Upper lobe of right lung (tissue), 1 donor: ENCODE measurements at places on chromosomes 12 and 14.
A peak's percentile ranks its signal among the peaks of the same experiment; 100 is the strongest.

GRCh38 chr14:104680056-104680805 is 9.2 kb upstream of the INF2 start:
- peaks cover 41% of the 10 kb centered on the region for H3K4me1 ChIP-seq
- DNase-seq = peak; percentile 63

DNA sequence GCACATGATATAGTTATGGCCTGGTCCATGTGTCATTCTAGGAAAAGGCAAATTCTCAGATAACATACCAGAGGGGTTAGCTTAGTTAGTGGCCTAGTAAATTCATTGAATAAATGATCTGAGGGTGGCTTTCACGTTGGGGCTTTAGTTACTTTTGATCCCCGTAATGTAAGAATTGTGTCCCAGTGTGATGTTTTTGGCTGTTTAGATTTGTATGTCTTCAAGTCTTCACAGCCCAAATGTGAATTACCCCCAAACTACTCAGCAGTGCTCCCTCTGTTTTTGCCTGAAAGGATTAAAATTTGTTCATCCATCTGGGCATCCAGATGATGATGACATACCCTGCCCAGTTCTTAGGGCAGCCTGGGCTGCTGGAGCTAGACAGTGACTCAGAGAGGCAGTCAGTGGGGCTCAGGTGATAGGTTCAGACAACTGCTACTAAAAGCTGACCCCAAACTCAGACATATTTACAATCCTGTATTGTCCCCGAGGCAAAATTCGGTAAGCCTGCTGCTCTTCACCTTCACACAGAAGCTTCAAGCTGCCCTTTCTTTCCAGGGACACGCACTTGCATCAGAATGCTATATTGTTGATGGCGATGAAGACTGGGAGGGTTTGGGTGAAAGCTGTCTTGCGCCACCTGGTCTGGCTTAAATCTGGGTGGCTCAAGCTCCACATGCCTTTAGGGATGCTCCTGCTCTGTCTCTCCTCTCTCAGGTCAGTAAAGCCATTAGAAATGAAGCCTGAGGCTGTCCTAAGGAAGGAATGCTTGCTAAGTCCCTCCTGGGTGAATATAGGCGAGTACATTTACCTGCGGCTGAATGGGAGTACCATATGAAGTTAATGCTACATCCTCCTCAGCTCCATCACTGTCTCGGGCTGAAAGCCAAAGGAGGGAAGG is 10.3 kb downstream of the GPRC5D start:
- H3K4me1 ChIP-seq = peaks cover 7% of the 10 kb centered on the region
- no peak overlapping the region for H3K4me3 ChIP-seq
- no peaks in the 10 kb centered on the region for H3K27me3 ChIP-seq
- no peaks in the 10 kb centered on the region for H3K36me3 ChIP-seq
- DNase-seq = no peak
- H3K27ac ChIP-seq = no peak overlapping the region

- no peaks in the 10 kb centered on the region for H3K27me3 ChIP-seq
- peak overlapping the region; percentile 77 for H3K27ac ChIP-seq
- peak overlapping the region; percentile 29 for H3K4me3 ChIP-seq
- H3K4me1 ChIP-seq = no peaks in the 10 kb centered on the region
Observed at GRCh38 chr12:15546102-15546701, 223.9 kb downstream of the PTPRO start.

DNA sequence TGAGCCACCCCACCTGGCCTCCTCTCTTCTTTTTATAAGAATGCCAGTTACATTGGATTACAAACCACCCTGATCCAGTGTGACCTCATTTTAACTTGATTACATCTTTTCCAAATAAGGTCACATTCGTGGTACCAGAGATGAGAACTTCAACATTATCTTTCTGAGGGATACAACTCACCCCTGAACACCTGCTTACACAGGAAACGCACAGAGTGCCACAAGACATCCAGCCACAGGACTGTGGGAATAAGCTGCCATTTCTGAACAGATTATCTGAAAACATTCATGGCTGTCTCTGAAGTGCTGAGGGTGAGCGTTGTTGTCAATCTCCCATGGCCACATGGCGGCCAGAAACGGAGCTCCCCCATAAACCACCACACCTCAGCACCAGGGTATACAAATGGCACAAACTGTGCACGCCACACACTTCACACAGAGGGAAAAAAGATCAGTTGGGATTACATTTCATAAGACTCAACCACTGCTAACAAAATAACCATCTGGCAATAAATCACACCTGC is 23.7 kb downstream of the FOXN3 start:
- no peak for DNase-seq
- H3K4me1 ChIP-seq = peaks cover 5% of the 10 kb centered on the region
- no peaks in the 10 kb centered on the region for H3K27me3 ChIP-seq
- H3K27ac ChIP-seq = no peak overlapping the region

DNA sequence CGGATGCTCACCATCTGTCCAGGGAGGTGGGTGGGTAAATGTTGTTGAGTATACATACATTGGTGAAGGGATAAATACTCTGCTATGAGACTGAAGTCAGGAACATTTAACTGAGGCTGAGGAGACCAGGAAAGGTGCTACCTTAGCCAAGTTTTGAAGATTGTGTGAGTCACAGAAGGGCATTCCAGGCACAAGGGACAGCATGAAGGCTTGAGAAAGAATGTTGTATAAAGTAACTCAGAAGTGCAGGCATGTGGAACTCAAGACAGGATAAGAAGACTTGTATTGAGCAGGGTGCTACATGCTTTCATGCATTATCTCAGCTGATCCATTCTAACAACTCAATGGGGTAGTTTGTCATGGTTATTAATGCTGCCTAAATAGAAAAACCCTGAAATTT is 112.7 kb downstream of the IPO8 start:
- no peaks in the 10 kb centered on the region for H3K36me3 ChIP-seq
- no peaks in the 10 kb centered on the region for H3K27me3 ChIP-seq
- no peak overlapping the region for H3K27ac ChIP-seq
- DNase-seq = no peak
- H3K4me1 ChIP-seq = no peaks in the 10 kb centered on the region
- no peak overlapping the region for H3K4me3 ChIP-seq

GRCh38 chr14:80186301-80186800 is 25.0 kb downstream of the DIO2 start:
- H3K4me1 ChIP-seq = no peaks in the 10 kb centered on the region
- no peaks in the 10 kb centered on the region for H3K36me3 ChIP-seq
- no peak overlapping the region for H3K27ac ChIP-seq
- H3K4me3 ChIP-seq = no peak overlapping the region

DNA sequence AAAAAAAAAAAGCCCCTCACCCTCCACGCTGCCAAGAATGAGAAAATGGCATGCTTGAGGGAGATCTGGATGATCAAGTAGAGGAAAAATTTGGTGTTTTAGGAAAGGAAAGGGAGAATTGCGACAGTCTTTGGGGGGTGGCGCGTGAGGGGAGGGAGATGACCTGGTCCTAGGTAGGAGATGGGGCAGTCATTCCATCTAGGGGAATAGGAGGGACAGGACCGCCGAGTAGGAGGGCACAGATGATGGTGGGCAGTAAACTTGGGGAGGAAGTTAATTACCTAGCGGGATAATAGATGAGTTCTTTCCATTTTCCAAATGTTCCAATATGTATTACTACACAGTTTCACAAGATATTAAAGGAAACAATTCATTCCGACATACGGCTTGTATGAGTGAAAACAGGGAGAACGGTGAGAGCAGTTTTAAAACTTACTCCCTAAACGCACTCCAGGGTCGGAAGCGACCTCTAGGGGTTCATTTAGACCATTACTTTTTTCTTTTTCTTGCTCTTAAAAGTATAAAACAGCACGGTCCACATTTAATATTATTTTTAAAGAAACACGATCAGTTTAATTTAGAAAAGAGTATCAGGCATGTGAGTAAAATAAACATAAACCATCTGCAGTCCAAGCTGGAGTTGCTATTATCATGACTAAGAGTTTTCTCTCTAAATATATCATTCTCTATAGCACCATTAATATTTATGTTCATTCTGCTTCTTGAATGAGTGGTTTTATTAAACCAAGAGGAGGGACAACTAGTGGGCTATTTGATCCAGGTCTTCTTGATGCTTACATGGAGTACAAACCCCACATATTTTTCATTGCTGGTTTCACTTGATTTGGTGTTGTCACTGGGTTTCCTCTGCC is 3.0 kb upstream of the FNTB start:
- H3K4me3 ChIP-seq = peak overlapping the region; percentile 12
- H3K4me1 ChIP-seq = peaks cover 12% of the 10 kb centered on the region
- DNase-seq = no peak
- no peak overlapping the region for H3K27ac ChIP-seq

DNA sequence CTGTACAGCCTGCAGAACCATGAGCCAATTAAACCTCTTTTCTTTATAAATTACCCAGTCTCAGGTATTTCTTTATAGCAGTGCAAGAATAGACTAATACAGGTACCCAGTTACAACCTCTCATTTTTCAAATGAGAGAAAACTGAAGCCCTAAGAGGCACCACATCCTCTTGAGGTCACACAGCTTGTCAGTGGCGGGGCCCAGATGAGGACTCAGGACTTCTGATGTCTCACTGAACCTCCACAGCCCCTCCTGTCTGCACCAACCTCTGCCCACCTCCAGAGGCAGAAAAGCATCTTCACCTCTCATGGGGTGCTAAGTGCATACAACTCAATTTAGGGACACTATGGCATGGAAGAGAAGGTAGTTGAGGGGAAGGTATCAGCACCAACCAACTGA is 120.7 kb downstream of the CRACR2A start:
- no peaks in the 10 kb centered on the region for H3K36me3 ChIP-seq
- no peaks in the 10 kb centered on the region for H3K4me1 ChIP-seq
- no peak overlapping the region for H3K4me3 ChIP-seq
- no peak overlapping the region for H3K27ac ChIP-seq

DNA sequence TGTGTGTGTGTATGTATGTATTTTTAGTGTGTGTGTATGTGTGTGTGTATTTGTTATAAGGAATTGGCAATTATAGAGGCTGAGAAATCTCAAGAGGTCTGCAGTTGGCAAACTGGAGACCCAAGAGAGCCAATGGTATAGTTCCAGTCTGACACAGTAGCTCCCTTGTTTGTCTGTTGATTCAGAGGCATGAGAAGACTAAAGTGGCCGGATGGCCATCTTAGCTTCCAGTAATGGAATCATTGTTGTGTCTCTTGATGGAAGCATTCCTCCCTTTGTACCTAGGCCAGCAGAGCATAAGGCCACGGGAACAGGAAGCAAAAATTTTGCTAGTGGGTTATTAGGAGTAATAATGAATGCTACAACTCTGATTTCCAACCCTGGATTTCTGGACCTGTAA is 460.6 kb downstream of the TMTC2 start:
- no peaks in the 10 kb centered on the region for H3K27me3 ChIP-seq
- H3K36me3 ChIP-seq = no peaks in the 10 kb centered on the region
- no peak overlapping the region for H3K4me3 ChIP-seq
- no peak overlapping the region for H3K27ac ChIP-seq

GRCh38 chr12:96073346-96074330 is 38.3 kb upstream of the LTA4H start:
- no peaks in the 10 kb centered on the region for H3K27me3 ChIP-seq
- no peaks in the 10 kb centered on the region for H3K36me3 ChIP-seq
- no peaks in the 10 kb centered on the region for H3K4me1 ChIP-seq
- no peak overlapping the region for H3K4me3 ChIP-seq

GRCh38 chr14:79992407-79993198 is 218.7 kb downstream of the DIO2 start:
- no peak overlapping the region for H3K27ac ChIP-seq
- DNase-seq = no peak
- H3K4me3 ChIP-seq = no peak overlapping the region
- no peaks in the 10 kb centered on the region for H3K4me1 ChIP-seq
- H3K27me3 ChIP-seq = no peaks in the 10 kb centered on the region

DNA sequence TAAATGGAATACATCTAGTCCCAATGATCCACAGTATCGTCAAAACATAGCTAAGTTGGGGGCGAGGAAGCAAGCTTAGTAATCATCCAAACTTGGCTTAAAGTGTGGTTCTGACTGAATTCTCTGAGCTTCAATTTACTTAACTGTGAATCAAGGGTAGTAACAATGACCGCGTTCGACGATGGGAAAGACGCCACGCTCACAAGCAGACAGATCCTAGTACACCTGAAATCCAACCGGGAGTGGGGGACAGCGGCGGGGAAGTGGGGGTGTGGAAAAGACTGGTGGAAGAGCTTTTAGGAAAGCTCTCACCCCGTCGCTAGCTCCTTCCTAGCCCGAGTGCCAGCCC is 433 bp downstream of the COX16 start:
- H3K27ac ChIP-seq = peak overlapping the region; percentile 83
- H3K4me1 ChIP-seq = peaks cover 11% of the 10 kb centered on the region
- peak overlapping the region; percentile 76 for H3K4me3 ChIP-seq
- no peak for DNase-seq
- no peaks in the 10 kb centered on the region for H3K36me3 ChIP-seq

DNA sequence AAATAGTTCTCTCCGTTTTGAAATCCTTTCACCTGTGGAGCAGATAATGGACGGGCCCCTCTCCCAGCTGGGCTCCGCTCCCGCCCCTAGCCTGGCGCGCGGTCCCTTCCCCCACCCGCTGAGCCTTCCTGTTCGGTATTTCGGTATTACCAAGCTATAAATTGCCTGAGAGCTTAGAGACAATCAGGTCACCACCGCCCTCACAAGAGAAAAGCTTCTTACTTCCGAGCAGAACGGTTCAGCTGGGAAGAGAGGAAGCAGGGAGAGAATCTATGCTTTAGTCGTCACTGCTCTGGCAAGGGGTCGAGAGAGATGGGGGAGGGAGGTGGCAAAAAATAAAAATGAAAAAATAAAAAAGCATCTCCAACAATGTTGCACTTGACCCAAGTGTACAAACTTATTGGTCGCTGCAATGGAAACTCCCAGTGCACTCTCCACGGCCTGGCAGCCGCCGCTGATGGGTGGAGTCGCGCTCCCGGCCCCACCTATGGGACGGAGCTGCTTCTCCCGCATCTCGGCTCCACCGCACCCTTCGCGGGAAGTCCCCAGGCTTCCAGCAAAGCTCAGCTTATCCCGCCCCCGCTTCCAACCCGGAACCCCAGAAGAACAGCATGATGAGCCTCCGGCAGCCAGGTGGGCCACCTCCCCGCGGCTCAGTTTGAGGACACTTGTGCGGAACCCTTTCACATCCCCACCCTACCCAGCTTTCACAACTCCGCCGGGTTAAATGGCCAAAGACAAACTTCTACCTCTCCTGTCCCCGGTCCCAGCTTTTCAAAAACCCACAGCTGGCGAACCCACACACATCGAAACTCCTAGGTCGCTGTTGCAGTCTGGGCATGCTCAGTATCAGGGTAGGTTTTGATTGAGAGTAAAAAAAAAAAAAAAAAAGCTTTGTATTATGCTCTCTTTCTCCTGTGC is 832 bp upstream of the SYT1 start:
- H3K4me3 ChIP-seq = peak overlapping the region; percentile 44
- no peak overlapping the region for H3K27ac ChIP-seq
- no peaks in the 10 kb centered on the region for H3K36me3 ChIP-seq
- DNase-seq = peak; percentile 73
